Activated naive CD4-positive, alpha-beta T cell treated with Interleukin-2 at 50 U/mL for 16 hours (primary cell): ENCODE measurements at places on chromosomes 12 and 14.

- DNase-seq: no peak
Measured at GRCh38 chr14:104138098-104138717, at the start of gene KIF26A. Gene KIF26A, plus strand, starts transcription at chr14:104138587. Its CDS starts 136 bp downstream, at chr14:104138723.

- DNase-seq: no peak
Measured at GRCh38 chr12:102816816-102817434, 100.1 kb downstream of the PAH start.

DNA sequence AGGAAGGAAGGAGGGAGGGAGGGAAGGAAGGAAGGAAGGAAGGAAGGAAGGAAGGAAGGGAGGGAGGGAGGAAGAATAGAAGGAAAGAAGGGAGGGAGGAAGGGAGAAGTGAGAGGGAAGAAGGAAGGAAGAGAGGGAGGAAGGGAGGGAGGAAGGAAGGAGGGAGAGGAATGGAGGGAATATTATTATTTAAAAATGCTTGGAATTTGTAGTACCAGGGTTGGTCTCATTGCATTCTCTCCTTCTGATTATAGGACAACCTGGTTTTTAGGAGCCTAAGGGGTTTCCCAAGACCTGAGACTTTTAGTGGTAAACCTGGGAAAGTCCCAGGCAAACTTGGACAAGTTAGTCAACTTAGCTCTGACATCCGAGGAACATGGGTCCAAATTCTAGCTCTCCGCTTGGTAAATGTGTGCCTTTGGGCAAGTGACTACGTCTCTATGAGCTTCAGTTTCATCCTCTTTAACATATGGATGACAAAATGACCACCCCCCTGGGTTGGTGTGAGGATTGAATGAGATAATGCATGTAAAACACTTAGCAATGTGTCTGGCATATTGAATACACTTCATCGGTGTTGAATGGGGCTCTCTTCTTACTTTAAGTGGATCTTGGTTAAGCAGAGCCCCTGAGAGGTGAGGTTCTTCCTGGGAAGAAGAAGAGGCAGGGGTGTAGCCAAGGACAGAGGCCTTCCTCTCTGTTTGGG is 690.7 kb upstream of the TBX3 start:
- DNase-seq: no peak

DNA sequence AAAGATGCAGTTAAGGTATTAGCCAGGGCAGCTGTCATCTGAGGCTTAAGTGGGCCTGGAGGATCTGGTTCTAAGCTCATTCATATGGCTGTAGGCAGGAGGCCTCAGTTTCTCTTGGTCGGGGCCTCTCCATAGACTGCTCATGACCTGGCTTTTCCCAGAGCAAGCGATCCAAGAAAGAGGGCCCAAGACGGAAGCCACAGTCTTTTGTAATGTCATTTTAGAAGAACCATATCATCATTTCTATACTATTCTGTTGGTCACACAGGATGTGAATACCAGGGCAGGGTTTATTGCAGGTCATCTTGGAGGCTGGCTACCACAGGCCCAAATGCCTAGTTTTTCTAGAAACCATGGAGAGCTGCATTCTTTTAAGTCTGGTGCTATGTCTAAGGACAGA is 47.7 kb downstream of the GNG2 start:
- no peak for DNase-seq

- DNase-seq: no peak
Measured at GRCh38 chr14:69586404-69586803, 11.7 kb upstream of the CCDC177 start.

DNA sequence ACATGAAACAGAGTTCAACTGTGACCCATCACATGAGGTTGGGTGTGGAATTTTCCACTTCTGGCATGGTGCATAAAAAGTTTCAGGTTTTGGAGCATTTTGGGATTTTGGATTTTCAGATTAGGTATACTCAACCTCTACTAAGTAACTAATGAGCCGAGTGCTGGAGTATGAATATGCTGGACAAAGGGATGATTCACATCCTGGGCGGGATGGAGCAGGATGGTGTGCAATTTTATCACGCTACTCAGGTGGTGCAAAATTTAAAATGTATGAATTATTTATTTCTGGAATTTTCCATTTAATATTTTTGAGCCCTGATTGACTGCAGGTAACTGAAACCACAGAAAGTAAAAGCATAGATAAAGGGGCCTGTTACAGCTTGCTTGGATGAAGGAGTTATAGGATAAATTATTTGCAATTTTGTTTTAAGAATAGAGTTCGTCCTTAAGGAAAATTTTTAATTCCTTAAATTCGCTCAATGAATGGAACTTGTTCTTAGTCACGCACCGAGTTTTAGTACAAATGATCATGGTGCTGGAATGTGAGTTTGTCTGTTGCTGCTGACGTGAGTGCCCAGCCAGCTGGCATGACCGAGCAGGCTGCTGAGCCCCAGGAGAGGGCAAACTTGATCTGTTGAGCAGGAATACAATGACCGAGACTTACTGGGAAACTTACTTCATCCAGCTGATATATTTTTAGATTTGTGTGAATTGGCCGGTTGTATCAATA is 176.3 kb downstream of the ESR2 start:
- no peak for DNase-seq

DNA sequence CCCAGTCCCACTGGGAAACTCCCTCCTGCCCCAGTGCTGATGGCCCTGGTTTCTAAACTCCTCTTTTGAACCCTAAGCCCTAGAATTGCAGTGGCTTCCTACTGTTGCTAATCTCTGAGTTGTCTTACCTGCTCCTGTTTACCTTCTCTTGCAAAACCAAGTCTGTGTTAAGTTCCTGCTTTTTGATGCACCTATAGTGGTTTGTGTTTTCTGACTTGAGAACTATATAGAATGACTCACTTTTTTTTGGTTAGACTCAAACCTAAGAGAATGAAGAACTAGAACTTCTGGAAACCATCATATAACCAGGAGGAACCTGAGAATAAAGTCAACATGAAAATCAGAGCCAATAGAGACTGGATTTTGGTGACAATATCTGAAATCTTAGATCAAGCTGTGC is 5.5 kb upstream of the GAS2L3 start:
- no peak for DNase-seq

DNA sequence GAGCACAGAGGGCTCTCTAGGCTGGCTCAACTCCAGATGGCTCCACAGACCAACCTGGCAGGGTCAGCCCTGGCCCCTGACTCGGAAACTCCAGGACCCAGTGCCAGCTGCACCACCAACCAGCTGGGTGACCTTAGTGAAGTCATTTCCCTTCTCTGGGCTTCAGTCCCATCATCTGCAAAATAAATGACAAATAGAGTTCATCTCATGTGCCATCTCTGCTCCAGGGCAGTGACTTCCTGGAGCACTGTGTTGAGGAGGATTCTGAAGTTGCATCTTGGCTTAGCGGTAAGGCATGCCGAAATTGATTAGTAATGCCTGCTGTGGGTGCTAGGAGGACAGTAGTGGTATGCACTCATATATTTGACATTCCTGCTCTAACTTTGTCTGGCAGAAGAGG is 31.5 kb downstream of the DTX1 start:
- no peak for DNase-seq

DNA sequence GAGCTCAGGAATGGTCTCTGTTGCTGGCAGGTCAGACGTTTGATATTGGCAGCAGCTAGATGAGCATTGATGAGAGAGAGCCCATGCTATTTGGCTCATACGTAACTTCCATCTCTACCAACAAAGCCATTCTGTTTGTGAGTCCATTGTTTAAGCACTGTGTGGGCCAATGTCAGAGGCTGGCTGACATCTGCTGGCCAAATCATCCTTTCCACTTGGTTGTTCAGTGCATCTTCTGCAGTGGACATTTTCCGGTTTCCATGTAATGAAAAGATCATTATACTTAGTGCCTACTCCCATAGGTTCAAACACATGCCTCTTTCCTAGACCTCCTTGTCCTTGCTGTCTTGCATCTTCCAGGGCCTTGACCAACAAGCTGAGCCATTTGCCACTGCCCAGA is 59.2 kb downstream of the IFT81 start:
- no peak for DNase-seq

DNA sequence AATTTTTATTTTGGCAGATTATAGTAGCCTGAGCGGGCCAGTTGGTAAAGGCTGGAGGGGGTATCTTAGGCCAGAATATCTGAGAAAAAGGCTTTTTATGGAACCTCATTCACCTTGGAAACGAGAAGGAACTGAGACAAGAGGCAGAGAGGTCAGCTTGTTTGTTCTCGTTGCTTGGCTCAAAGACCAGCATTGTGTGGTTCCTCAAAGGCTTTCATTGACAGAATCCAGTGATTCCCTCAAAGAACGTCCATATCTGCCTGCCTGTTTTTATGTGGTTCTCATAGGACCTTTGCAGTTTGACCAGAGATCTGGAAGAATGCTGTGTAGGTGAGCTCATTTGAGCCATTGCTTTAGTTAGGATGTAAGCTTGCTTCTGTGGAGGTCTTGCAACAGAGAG is 117.3 kb downstream of the CFAP54 start:
- no peak for DNase-seq

DNA sequence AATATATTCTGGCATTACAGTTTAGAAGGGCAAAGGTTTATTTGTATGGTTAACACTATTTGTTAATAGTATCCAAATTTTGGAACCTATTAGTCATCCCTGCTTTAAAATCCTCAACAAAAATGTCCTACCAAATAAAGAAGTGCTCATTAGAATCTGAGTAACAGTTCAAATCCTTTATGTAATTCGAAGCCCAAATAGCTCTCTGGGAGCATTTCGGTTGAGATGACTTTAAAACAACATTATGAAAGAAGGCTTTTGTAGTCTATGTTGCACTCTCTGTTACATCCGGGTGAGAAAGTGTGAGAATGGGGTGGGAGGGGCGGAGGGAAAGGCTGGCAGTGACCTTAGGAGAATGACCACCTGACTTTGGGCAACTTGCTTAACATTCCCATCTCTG is 59.7 kb downstream of the SLC38A1 start:
- no peak for DNase-seq

- no peak for DNase-seq
Measured at GRCh38 chr12:115456946-115457689, 773.1 kb upstream of the TBX3 start.

GRCh38 chr12:2832550-2833127 is 2.2 kb downstream of the NRIP2 start:
- no peak for DNase-seq

GRCh38 chr12:122226366-122227125 is 694 bp upstream of the DIABLO start:
- DNase-seq: no peak

DNA sequence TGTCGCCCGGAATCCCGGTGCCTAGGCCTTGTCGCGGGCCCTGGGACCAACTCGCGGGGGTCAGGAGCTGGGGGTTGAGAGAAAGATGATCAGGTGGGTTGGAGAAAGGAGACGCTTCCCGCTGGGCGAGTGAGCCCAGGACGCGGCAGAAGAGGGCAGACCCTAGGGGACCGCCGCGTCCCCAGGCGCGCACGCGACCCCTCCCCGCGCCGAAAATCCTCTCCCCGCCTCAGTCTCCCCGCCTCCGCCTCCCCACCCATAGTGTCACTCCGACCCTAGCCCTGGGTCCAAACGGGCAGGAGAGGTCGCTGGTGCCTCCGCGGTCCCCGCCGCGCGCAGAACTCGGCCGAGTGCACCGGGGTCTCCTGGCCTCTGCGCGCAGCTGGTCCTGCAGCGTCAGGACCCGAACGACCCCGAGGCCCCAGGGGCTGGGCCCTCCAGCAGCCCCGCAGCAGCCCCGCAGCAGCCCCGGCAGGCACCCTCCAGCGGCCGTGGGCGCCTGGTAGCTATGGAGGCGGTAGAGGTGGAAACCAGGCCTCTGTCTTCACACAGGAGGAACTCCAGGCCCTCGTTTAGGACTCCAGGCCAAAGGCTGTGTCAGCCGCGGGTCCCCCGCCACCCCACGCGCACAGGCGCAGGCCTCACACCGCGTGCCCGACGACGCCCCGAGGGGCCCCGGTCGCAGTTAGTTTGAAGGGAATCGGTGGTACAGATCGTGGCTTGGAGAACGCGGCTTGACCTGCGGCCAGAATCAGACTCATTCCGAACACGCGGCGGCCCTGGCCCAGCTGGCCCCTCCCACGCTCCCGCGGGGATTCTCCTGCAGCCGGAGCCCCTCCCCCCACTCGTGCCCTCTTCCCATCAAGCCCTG is 60.1 kb upstream of the EIF5 start:
- no peak for DNase-seq

- DNase-seq: no peak
Measured at GRCh38 chr14:105102361-105102870, 37.2 kb upstream of the GPR132 start.

- DNase-seq: no peak
Measured at GRCh38 chr12:1872001-1872400, 46.5 kb downstream of the CACNA2D4 start.

DNA sequence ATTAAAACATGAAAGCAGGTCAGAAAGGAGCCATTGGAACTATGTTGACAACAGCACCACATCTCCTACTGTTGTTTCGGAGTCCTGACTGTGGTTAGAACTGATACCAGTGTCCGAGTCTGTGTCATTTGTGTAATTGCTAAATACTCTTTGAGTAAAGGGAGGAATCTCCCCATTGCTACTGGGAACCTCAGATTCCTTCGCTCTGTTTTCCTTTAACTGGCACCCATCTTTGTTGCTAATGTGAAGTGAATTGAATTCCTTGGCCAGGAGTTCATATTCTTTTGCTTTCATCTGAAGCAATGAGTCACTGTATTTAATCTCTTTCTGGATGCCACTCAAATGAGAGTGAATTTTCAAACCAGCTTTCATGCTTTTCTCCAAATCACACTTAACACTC is 31.5 kb downstream of the RASSF9 start:
- no peak for DNase-seq

- no peak for DNase-seq
Measured at GRCh38 chr14:54362089-54362504, 34.7 kb upstream of the CDKN3 start.

- DNase-seq: no peak
Measured at GRCh38 chr12:8577879-8578278, 34.8 kb downstream of the AICDA start.

GRCh38 chr12:52079576-52080402 is at the start of gene SMIM41:
Gene SMIM41, plus strand, starts transcription at chr12:52079704. Its CDS starts 76 bp downstream, at chr12:52079780.
- DNase-seq: no peak

DNA sequence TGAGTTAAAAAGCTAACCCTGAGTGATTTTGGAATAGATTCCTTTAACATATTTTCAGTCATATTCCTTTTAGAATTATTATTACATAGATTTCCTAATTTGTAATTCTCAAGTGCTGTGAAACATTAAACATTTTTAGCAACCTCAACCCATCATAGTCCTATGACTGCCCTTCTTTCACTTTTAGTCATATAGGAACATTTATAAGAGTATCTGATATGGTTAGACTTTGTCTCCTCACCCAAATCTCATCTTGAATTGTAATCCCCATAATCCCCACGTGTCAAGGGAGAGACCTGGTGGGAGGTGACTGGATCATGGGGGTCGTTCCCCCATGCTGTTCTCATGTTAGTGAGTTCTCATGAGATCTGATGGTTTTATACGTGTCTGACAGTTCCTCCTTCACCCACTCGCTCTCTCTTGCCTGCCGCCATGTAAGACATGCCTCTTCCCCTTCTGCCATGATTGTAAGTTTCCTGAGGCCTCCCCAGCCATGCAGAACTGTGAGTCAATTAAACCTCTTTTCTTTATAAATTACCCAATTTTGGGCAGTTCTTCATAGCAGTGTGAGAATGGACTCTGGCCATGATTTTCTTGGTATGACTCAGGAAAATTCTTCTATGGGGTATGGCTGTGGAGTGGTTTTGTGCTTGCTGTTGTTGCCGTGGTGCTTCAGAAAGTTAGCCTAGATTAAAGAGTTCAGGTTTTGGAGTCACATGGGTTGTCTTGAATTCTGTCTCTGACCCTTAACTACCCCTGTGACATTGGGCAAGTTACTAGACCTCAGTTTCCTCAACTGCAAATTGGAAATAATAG is 83.9 kb downstream of the FUT8 start:
- DNase-seq: no peak
